ENCODE measurements at places on chromosomes 6 and 20. TPM values are rescaled to one million over a fixed set of nuclear protein-coding genes. Genes with fewer than 3 reads are reported as not detected.

GRCh38 chr6:145469021-145469420 lies 266.3 kb downstream of the EPM2A start:
- H3K4me1 ChIP-seq = no peaks in the 10 kb centered on the region
- no peak overlapping the region for H3K4me3 ChIP-seq
- H3K27ac ChIP-seq = no peak overlapping the region

DNA sequence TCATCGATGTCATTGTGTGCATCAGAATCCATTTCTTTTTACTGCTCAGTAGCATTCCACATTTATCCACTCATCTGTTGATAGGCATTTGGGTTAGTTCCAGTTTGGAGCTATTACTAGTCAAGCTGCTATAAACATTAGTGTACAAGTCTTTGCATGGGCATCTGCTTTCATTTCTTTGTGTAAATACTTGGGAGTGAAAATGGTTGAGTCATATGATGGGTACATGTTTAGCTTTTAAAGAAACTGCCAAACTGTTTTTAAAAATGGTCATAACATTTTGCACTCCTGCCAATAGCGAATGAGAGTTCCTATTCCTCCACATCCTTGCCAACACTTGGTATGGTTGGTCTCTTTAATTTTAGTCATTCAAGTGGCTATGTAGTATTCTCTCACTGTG lies 21.2 kb upstream of the SLC22A2 start:
- no peak overlapping the region for H3K27ac ChIP-seq
- H3K36me3 ChIP-seq = no peaks in the 10 kb centered on the region
- no peaks in the 10 kb centered on the region for H3K4me1 ChIP-seq
- H3K27me3 ChIP-seq = peaks cover 11% of the 10 kb centered on the region
- no peak for DNase-seq

FOXQ1 gene
- total RNA-seq = 20.5 TPM

DNA sequence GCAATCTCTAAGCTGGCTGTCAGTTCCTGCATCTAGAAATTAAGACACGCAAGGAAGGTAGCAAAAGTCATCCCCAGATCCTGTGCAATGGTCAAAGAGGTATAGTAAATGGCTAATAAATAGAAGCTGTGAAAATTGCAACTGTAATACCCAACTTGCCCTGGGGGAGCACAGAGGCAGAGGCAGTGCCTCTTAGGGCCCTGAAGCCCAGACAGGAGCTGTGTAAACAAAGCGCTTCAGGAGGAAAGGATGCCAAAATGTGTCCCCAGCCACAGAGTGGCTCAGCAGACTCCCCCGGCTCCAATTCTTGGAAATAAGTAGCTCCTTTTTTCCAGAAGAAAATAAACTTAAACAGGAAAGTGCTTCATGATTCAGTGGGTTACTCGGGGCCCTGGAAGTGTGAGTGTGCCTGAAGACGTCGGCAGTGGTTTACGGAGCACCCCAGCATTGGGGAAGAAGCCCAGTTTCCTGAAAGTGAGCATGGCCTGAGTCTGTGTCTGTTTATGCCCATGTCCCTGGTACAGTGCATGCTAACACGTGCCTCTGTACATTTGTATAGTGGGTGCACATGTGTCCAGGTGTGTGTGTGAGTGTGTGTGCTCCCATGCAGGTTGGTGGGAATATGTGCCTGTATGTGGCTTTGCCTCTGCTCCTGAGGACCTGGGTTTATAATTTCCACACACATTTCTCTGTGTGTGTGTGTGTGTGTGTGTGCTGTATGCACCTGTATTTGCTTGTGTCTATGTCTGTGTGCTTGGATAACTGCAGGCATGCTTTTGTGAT lies 246.7 kb downstream of the MAFB start:
- no peaks in the 10 kb centered on the region for H3K36me3 ChIP-seq
- DNase-seq = no peak
- peaks cover 26% of the 10 kb centered on the region for H3K4me1 ChIP-seq
- H3K27me3 ChIP-seq = no peaks in the 10 kb centered on the region
- no peak overlapping the region for H3K27ac ChIP-seq

DNA sequence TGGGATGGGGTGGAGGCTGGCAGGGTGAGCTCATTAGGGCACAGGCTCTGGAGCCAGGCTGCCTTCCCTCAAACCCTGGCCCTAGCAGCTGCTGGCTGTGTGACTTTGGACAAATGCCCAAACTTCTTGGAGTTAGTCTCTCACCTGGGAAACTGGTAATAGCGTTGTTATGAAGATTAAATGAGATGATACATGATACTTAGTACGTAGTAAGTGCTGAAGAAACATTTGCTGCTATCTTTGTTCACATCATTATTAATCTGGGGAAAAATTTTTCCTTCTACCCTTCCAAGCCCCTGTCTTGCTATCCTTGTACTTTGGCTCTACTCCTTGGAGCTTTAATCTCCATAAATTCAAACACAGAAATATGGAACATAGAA lies 22.3 kb upstream of the PPARD start:
- DNase-seq = no peak
- H3K4me3 ChIP-seq = no peak overlapping the region
- H3K4me1 ChIP-seq = peaks cover 10% of the 10 kb centered on the region
- H3K27ac ChIP-seq = no peak overlapping the region
- H3K36me3 ChIP-seq = peaks cover 5% of the 10 kb centered on the region

DNA sequence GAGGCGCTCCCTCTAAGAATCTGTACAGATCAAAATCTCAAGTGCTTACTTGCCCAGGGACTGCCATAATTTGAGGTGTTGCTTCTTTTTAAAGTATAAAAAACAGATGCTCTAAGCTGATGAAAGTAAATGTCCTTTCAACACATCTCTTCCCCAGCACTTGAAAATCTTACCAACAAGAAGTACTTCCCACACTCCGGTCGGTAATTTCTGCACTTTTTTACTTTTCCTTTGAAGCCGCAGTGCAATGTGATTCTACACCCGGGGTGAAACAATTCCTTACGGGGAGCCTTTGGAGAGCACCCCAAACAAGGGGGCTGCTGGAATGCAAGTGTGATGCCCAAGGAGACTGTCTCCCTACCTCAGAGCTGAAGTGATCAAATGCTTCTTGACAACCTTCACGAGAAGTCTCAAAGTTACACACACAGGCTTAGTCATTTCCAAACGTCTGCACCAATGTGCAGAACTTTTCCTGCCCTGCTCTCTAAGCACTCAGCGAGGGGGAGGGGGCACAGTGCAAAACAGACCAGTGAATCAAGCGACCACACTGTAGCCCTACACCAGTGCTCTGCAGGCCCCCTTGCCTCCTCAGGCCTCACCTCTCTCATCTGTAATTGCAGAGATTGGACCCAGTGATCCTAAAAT lies 56.7 kb downstream of the ATXN1 start:
- no peak for DNase-seq
- no peaks in the 10 kb centered on the region for H3K27me3 ChIP-seq
- peaks cover 42% of the 10 kb centered on the region for H3K4me1 ChIP-seq
- H3K36me3 ChIP-seq = peaks cover 5% of the 10 kb centered on the region
- H3K27ac ChIP-seq = no peak overlapping the region

GRCh38 chr6:108421366-108421765 lies 126.5 kb downstream of the AFG1L start:
- H3K4me3 ChIP-seq = no peak overlapping the region
- no peak overlapping the region for H3K27ac ChIP-seq
- H3K27me3 ChIP-seq = no peaks in the 10 kb centered on the region
- no peak for DNase-seq

DNA sequence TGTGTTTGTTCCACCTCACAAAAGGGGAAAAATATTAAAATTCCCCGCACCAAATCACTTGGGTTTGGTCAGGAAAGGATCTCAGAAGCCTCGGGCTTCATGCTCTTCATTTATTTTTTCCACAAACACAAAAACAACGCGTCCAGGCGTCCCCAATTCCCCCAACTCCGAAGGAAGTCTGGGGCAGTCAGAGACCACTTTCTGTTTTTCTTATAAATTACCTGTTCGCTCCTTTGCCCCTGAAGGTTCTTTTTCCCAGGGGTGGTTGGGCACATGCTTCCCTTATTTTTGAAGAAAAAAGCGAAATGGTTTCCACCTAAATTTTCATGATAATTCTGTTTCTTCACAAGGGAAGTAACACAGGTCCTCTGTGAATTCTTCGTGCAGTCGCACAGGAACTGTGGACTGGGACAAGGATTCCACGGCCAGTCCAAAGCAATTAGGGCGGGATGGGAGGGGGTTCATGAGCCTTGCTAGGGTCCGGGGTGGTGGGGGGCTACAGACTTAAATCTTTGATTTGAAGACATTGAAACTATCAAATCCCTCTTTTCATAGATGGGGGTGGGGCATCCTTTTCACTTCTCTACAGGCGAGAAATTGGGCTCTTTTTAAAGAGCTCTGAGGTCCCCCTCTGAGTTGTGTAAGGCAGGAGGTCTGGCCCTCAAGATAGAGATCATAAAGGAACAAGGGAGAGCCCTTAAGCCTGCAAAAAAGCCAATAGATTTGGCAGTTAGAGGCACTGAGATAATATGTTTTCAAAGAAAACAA lies 30.5 kb upstream of the HFE start:
- H3K4me1 ChIP-seq = peaks cover 9% of the 10 kb centered on the region
- peak overlapping the region; percentile 94 for H3K4me3 ChIP-seq
- H3K27ac ChIP-seq = peak overlapping the region; percentile 99
- no peaks in the 10 kb centered on the region for H3K27me3 ChIP-seq

DNA sequence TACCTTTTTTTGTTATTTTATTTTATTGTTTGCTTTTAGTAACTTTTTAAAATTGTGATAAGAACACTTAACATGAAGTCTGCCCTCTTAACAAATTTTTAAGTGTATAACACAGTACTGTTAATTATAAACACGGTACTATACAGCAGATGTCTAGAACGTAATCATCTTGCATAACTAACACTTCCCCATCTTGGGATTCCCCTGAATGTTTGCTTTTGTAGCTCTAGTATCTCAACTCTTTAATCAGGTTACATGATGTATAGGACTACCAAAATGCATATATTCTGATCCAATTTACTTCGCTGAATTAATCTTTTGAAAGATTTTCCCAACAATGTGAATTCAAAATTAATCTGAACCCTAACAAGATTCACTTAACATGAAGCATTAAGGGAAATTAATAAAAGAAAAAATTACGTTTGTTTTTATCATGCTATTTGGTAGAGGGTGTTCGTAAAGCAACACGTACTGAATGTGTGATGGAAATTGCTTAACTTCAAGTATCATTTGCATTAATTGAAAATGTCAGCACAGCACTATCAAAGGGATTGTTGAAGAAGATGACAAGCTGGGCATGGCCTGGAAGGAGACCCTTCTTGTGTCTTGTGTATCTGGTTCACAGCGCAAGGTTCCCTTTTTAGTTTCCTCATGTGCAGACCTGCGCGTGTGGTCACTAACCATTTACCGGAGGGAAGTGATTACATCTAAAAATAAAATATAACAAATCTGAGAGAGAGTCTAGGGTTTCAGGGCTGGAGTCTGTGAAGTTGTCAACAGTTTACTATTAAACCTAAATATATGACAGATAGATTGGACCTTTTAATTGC lies 15.2 kb downstream of the COL19A1 start:
- no peaks in the 10 kb centered on the region for H3K27me3 ChIP-seq
- H3K4me3 ChIP-seq = no peak overlapping the region
- H3K27ac ChIP-seq = no peak overlapping the region
- no peak for DNase-seq
- no peaks in the 10 kb centered on the region for H3K36me3 ChIP-seq

ADA gene
- 7.5 TPM for total RNA-seq

- no peaks in the 10 kb centered on the region for H3K4me1 ChIP-seq
- no peak for DNase-seq
- H3K27me3 ChIP-seq = no peaks in the 10 kb centered on the region
- no peak overlapping the region for H3K27ac ChIP-seq
- no peak overlapping the region for H3K4me3 ChIP-seq
Measured at GRCh38 chr6:168533414-168533813, 92.4 kb downstream of the SMOC2 start.

DNA sequence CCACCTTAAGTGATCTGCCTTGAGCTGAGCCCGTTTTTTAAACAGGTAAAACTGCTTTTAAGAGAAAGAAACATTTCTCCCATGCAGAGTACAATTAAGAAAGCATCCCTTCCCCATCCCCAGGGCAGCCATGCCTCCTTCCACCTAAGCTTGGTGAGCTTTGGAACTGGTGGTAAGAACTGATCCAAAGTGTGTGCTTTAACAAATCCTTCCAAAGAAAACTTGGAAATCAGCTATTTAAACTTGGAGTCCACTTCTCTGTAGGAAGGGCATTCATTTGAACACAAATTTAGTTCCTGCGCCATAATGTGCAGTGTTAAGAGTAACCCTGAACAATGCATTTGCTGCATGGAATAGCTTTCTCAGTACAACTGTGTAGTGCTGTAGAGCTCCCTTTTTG lies 17.0 kb downstream of the GMDS start:
- no peak overlapping the region for H3K4me3 ChIP-seq
- no peaks in the 10 kb centered on the region for H3K36me3 ChIP-seq
- no peak for DNase-seq

IPCEF1 gene
- total RNA-seq = 0.40 TPM

IDH3B gene
- 101 TPM for total RNA-seq

WASF1 gene
- total RNA-seq = 17.7 TPM
